ACHN (cell line): ENCODE measurements at places on chromosomes 7 and 10.

DNA sequence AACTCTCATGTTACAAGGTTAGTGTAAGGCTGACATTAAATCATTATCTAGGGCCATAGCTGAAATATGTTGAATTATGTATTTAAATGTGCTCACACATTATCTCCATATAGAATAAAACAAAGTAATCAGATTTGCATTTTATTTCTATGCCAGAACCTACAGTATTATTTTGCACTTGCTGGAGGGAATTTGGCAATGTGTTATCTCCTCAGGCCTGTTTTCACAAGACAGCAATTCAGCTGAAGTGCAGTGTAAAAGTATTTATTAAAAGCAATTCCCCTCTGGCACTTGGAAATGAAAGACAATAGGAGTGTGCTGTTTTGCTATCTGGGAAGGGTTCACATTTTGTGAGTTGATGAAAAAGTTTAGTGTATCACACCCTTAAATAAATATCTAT, 276.3 kb downstream of the DNAJB9 start:
- DNase-seq = no peak

GRCh38 chr10:79245539-79246208, 101.6 kb upstream of the PPIF start:
- no peak for DNase-seq

DNA sequence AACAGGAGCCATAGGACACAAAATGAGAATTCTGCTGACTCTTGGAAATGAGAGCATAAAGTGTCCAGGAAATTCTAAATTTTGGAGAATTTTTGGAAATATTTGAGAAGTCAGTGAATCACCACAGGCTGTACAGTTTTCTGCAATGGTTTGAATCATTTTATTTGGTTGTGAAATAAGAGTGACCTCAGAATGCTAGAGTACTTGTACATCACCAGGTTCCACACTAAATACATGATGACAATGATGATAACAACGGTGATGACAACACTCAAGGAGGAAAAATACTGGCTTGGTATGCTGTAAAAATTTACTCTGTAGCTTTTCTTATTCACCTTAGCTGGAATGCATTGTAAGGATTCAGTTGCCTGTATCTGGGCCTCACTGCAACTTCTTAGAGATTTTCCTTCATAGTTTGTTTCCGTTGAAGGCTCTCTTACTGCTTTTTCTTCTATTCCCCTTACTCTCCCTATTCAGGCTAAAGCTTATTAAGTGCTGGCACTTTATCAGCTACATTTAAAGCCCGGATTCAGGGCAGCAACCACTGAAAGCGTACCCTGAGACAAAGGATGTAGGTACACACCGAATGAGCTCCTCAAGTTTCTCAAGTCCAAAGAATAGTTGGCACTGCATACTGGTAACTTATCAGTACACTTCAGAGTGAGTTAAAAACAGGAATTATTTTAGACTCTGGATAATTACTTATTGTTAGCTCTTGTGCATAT, 30.2 kb upstream of the NME8 start:
- DNase-seq = no peak

DNA sequence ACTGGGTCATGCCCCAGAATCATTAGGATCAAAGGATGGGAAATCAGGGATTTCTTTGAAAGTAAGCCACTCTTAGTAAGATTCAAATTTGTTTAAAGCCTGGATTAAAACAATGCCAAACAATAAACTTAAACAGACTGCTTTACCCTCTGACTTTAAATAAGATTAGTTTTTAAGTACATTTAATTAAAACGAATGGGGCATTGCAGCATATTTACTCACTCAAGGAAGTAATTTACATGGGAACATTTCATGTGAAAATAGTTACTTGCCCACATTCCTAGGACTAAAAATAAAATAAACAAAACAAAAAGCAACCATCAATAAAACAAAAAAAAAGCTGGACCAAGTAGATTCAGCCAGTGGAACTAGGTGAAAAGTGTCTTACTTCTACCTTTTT, 7.8 kb downstream of the ABLIM1 start:
- DNase-seq = no peak

DNA sequence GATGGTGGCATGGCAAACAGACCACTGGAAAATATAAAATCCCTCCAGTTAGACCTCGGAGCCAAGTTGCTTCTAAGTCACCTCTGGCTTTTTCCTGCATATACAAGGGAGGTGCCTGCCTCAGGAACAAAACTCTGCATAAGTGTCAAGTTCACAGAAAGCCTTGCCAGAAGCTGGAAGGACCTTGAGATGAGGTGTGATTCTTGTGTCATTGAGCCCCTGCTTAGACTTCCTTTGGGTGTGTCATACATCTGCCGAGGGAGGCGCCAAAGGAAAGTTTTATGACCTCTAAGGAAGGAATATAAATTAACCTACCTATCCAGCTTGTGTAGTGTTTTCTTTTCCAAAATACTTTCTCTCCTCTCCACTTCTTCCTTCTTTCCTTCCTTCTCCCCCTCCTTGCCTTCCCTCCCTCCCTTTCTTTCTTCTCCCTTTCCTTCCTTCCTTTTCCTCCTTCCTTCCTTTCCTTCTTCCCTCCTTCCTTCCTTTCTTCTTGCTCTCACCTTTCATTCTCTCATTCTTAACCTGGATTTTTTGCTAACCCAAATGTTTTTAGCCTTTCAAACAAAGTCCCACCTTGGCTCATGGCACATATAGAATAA, 75.2 kb downstream of the TRIL start:
- no peak for DNase-seq

DNA sequence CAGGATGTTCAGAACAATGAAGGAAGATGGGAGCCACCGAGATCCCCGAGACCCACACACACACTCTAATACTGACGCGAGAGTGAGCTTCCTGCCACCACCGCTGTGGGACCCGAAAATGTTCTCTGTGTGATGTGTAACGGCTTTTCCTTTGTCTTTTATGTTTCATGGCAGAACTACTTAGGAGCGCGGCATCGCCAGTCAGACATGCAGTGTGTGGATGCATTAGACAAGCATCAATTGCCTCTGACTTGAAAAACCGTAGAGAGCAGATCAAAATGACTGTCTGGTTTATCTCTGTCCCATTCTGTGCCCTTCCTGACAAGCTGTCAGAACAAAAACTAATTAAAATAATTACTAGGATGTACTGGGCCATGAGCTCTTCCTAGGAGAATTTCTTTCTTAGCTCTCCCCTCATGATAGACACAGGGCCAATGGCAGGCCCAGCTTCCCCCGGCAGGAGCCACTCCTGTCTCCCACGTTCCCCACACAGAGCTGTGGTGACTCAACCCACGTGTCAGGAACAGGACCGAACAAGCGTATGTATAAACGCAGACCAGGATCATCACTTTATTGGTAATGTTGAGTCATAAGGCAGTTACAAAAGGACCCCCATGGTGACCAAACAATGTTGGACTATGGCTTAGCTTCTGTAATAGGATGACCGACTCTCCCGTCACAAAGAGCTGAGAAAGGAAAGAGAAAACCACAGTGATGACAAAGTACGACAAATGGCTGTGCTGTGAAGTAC, 705.0 kb downstream of the PARD3 start:
- no peak for DNase-seq

GRCh38 chr10:91575044-91575610, 57.7 kb downstream of the PPP1R3C start:
- no peak for DNase-seq

DNA sequence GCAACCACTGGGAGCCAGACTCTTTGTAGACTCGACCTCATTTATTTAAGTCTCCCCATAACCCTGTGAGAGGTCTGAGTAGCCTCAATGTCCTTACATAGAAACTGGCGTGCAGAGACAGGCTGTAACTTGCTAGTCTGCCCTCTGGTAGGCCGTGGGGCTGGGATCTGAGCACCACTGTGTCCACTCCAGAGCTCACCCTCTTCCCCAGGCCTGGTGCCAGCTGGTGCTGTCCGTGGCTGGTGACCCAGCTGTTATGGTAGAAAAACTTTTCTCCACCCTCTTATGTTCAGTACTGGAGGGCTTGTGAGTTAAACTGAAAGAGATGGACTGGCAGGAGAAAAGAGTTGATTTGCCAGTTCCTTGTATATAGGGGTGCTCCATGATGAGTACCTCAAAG, 41.9 kb downstream of the ADAMTS14 start:
- DNase-seq = no peak

- no peak for DNase-seq
These were observed 307.6 kb upstream of the SEMA3A start for GRCh38 chr7:84502239-84502638.

DNA sequence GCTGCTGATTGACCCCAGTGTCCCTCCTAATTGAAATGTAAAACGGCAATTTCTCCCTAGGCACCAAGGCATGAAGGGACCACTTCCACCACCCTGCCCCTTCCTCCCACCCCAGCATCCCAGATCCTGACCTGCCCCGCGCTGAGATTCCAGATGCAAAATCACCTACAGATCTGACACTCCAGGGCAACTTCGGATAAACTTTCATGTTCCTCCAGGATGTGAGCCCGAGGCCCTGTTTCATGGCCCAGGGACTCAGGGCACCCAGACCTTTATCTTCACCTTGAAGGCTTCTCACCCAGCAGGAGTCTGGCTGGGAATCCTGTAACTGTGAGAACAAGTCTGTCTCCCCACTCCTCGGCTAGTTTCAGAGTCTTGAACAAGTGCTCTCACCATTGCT, 361.8 kb downstream of the PLXNA4 start:
- DNase-seq = no peak

GRCh38 chr7:45085619-45086200, 3.1 kb downstream of the NACAD start:
- DNase-seq = no peak

DNA sequence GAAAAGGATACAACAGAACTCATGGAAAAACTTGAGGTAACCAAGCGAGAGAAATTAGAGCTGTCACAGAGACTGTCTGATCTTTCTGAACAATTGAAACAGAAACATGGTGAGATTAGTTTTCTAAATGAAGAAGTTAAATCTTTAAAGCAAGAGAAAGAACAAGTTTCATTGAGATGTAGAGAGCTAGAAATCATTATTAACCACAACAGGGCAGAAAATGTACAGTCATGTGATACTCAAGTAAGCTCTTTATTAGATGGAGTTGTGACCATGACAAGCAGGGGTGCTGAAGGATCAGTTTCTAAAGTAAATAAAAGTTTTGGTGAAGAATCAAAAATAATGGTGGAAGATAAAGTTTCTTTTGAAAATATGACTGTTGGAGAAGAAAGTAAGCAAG, 62.1 kb downstream of the AKAP9 start:
- DNase-seq = no peak

DNA sequence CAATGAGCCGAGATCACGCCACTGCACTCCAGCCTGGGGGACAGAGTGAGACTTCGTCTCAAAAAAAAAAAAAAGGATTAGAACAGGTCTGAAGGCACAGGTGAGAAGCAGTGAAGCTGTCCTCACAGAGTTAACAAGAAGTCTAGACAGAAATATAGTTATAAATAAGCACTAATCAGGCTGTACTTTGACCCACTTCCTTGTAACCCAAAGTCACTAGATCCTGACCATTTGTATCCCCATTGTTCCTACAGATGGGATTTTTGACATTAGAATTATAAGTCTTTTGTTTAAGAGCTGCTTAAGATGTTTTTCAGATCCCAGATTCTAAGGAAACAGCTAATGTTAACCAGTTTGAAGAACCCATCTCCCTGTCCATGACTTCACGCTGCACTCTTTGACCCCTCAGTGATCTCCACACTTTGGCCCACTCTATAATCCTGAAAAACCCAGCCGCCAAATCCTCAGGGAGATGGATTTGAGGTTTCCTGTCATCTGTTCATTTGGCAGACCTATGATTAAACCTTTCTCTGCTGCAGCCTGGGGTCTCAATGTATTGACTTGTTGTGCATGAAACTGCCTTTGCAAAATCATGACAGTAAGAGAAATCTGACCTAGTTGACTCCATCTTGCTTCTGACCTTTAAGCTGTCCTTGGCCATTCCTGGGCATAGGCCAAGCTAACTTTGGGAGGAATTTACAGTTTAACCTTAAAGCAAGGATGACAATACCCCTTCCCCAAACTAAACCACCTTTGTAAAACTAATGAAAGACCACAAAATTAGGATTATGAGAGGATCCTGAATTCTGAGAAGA, 11.4 kb downstream of the SSMEM1 start:
- no peak for DNase-seq

GRCh38 chr7:47038621-47039020, 543.3 kb downstream of the TNS3 start:
- no peak for DNase-seq

DNA sequence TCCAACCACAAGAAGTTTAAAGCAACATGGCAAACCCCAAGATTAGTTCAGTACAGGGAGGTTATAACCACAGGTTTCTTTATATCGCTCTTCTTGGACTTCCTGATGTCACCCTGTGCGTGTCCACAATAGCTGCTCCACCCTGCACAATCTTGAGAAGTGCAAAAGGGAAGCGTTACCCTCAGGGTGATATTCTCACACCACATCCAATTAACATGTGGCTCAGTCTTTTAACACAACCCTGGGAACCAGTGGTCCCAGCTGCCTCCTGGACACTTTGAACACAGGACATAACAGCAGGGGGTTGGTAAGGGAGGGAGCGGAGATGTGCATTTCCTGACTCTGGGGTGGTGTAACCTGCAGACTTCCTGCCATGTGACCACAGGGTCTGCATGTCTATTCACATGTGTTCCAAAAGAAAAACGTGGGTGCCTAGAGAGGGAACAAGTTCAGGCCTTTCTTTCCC, 64.6 kb downstream of the GSAP start:
- DNase-seq = no peak

DNA sequence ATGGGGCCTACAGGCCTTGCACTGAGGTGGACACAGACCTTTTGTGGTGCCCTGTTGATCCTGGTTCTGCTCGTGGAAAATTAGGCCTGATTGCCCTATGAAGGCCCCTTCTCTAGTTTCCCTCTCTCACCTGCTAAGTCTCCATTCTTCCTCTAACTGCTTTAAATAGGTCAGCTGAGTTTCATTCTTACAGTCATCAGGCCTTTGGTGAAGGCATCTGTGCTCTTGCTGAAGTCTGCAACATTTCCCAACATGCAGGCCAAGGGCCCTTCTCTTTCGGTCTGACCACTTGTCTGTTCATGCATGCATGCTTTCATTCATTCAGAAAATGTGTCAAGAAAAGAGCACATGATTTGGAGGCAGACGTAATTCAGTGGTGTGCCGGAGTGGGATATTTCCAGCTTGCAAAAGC, 244.0 kb downstream of the BUB3 start:
- DNase-seq = no peak

DNA sequence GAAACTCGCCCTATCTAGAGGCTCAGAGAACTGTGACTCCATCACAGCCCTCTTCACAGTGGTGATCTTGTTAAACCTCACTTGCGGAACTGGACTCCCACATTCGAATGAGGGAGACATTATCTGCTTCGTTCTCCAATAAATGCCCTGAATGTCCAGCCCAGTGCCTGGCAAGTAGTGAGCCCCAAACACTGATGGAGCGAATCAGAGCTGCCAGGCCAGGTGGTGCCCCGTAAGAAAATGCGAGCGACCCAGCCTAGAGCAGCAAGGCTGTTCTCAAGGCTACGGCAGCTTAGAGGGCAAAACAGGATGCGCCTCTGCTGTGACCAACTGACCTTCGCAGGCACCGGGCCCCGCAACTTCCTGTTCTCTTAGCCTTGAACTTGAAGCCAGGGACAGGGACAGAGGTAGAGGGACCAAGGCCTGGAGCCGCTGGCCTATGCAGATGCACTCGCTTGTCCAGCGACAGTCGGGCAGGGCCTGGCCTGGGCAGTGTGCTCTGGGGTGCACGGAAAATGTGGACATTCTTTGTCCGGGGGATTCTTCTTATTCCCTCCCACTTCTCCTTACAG, 217.6 kb downstream of the TCERG1L start:
- DNase-seq = no peak
